ENCODE measurements at places on chromosomes 3 and 15. TPM values are rescaled to one million over a fixed set of nuclear protein-coding genes. Genes with fewer than 3 reads are reported as not detected.

Gene NRG4
- total RNA-seq: not detected

Gene HCN4
- total RNA-seq: not detected

DNA sequence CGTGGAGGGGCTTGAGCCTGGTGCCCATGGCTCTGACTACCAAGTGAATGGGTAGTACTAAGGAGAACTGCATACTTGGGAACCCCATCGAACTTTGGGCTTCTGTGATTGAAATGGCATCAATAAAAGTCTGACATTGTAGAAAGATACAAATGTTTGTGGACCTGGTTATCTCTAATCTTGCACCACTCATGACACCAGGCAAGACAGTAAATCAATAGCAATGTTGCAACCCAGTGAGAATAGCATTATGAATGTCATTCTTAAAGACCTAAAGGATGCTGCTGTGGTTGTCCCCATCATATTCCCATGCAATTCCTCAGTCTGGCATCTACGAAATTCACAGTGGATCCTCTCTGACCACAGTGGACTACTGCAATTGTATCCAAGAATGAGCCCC is 233.6 kb upstream of the LYSMD4 start:
- no peak for DNase-seq

Gene SLC22A14
- total RNA-seq: not detected

DNA sequence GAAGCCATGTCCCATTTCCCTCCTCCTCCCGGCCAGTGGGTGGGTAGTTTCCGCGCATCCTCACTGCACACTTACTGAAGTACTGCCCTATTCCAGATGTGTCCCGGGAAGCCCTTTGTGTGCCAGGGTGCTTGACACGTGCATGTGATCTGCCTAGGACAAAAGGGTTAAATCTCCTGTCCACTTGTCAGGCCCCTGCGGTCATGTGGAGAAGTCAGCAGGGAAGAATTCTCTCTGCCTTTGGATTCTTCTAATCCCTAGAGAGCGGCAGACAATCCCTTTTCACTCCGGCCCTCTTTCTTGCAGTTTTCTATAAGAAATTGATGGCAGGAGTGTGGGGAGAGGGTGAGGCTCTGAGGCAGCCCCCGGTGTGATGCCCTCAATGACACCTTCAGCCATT is 19.8 kb downstream of the ST8SIA2 start:
- no peak for DNase-seq

GRCh38 chr3:139770577-139770976 is 92.8 kb upstream of the NMNAT3 start:
- DNase-seq: no peak

Gene BMF
- total RNA-seq: 11.6 TPM

Gene SLC6A20
- 8.3 TPM for total RNA-seq

GRCh38 chr3:134352031-134352671 is 22.1 kb downstream of the AMOTL2 start:
- DNase-seq: no peak

Gene MGLL
- 83.6 TPM for total RNA-seq

DNA sequence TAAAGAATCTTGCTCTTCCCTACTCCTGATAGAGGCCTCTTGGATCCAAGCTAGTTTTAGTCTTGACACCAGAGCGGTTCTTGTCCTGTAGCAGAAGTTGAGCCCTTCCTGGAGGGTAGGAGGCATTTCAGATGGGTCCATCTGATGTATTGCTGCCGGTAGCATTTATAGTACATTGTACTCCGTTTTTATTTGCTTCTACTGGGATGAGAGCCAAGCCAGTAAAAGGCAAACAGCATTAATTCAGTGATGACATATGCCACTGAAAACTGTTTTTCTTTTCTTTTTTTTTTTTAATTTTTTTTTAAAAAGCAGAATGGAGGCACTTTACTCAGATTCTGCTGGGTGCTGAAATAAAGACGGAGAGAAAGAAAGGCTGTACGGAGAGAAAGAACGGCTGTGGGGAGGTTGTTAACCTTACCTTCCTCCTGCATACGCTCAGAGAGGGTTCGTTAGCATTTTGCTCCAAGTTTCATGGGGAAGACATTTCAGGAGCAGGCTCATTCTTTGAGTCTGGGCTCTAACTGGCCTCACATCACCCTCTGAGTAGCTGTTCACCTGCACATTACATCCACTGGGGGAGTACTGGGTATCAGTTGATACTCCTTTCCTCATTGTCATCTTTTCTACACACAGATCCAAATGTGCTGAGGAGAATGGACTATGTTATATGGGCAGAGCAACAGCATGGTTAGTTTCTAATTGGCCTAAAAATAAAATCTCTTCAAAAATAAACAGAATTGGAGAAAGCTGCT is 161.5 kb downstream of the FEZF2 start:
- DNase-seq: no peak

- DNase-seq: no peak
Observed at GRCh38 chr3:13289771-13290285, 130.3 kb downstream of the NUP210 start.

- DNase-seq: no peak
Observed at GRCh38 chr15:80098341-80098740, 38.9 kb downstream of the ZFAND6 start.

- DNase-seq: no peak
Observed at GRCh38 chr3:53592862-53593261, 98.5 kb downstream of the CACNA1D start.

- no peak for DNase-seq
Observed at GRCh38 chr3:9553948-9554513, 409 bp upstream of the LHFPL4 start.

Gene SCN5A
- total RNA-seq: not detected

- no peak for DNase-seq
Observed at GRCh38 chr3:10320320-10320677, 613 bp downstream of the SEC13 start.

Gene GABRB3
- total RNA-seq: not detected

GRCh38 chr3:182989566-182989965 is 9.2 kb upstream of the DCUN1D1 start:
- no peak for DNase-seq

DNA sequence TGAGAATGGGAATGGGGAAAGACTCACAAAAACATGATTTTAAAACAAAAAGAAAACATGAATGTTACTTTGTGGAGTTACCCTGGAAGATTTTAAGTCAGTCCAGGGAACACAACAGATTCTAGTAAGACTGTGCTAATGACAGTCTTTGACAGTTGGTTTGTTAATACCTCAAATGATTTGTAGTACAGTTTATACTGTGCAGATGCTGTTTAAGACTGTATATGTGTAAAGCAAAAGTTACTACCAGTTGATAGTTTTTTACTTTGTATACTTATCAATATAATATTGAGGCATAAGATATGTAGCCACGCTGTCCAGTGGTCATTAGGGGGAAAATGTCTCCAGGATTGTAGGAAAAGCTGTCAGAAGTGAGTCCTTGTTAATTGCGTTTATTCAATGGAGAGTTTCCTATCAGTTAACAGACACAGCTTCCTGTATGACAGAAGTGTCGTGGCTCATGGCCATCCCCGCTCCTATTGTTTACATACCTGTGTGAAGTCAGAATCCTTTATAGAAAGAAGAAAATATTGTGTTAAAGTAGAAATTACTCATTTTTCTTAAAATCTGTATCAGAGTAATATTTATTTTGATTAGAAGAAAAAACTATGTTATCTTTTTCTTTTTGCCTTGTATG is 36.0 kb downstream of the NKIRAS1 start:
- no peak for DNase-seq

- peak; percentile 12 for DNase-seq
Observed at GRCh38 chr15:57662802-57663201, 43.7 kb upstream of the POLR2M start.

Gene HHLA2
- total RNA-seq: 2.2 TPM

Gene BOC
- total RNA-seq: not detected

Gene TM4SF18
- total RNA-seq: 0.29 TPM

- DNase-seq: no peak
Observed at GRCh38 chr3:108036984-108037741, 53.7 kb downstream of the CD47 start.

Gene SCG3
- total RNA-seq: not detected

DNA sequence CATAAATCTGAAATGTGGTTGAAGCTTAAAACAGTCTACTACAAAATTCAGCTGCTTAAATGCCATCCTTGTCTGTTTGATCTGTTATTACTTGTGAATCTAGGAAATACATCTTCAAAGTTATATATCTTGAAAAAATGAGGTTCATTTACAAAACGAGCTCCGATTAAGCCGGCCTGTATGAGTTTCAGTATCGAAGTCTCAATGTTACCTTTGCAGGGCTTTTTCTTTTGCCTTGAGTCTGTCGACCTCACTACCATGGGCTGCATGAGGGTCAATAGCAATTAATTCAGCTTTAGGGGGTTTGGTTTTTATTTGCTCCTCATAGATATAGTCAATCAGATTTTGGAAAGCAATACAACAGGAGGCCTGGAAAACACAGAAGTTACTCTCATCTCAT is 23.2 kb downstream of the ERICH6 start:
- DNase-seq: no peak

Gene KNG1
- not detected for total RNA-seq

GRCh38 chr3:45548681-45549075 is 45.9 kb upstream of the LIMD1 start:
- DNase-seq: no peak

- no peak for DNase-seq
Observed at GRCh38 chr15:85327820-85328219, 52.6 kb upstream of the AKAP13 start.

DNA sequence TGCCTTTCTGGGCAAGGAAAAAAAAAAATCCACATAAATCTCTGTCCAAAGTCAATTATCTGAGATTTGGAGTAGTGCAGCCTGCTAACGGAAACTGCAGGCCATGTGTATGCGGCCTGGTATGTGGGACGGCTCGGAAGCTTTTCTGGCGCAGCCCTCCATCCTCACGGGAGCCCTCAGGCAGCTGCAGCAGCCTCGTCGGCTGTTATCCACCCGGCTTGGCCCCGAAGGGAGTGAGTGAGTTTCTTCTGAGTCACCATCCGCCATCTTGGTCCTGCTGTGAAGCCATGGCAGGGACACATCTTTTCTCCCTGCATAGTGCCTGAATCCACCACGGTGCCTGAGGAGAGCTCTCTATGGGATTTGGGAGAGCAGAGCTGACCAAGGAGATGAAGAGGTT is 62.8 kb downstream of the POLR2M start:
- no peak for DNase-seq

DNA sequence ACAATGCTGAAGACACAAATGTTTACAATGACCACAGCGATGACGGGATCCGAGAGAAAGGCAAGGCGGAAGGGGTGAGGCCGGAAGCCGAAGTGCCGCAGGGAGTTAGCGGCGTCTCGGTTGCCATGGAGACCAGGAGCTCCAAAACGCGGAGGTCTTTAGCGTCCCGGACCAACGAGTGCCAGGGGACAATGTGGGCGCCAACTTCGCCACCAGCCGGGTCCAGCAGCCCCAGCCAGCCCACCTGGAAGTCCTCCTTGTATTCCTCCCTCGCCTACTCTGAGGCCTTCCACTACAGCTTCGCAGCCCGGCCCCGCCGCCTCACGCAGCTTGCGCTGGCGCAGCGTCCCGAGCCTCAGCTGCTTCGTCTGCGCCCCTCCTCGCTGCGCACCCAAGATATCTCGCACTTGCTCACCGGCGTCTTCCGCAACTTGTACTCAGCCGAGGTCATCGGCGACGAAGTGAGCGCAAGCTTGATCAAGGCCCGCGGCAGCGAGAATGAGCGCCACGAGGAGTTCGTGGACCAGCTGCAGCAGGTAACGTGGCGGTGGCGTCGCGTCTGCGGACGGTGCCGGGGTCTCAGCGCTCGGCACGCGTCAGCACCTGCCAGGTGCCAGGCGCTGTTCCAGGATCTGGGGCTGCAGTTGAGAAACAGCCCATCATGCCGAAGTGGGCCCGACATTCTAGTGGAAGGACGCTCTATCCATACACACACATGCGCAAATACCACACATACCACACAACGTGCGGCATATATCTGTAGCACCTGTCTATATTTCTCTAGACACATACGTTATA is at the start of gene DLEC1:
Gene DLEC1, plus strand, starts transcription at position 108 of the 798 bp plus-strand sequence. Its CDS starts 18 bp downstream, at position 126.
- no peak for DNase-seq

DNA sequence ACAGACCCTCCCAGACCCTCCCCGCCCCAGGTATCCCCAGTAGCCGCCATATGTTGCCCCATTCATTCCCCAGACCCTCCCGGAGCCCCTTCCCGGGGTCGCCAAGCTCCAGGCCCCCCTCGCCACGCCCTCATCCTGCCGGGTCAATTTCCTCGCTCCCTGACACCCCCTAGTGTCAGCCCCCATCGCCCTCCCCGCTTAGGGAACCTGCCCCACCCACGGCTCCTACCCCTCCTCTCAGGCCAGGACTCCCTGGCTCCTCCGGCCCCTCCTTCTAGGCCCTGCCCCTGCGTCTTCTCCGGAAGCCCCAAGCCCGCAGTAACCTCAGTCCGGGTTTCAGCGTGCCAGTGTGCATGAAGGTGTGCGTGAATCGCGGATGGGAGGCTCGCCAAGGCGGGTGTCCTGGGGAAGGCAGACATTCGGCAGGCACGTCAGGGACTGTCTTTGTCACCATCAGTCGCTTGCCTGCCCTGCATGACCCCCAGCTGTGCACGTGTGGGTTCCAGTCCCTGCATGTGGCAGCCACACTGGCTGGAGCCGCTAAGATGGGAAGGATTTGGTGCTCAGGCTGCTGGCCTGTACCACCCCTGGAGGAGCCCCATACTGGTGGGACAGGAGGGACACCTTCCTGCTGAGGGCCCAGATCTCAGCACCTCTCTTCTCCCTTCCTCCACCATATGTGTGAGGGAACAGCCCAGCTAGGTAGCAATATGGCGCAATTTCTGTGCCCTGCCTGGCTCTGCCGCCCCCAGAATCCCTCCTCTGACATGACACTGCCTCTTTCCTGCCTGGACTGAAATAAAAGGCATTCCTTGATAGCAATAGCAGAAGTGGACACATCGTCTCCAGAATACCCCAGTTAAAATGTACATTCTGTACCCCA is 693 bp downstream of the DISP2 start:
- no peak for DNase-seq

Gene FOXL2
- not detected for total RNA-seq

DNA sequence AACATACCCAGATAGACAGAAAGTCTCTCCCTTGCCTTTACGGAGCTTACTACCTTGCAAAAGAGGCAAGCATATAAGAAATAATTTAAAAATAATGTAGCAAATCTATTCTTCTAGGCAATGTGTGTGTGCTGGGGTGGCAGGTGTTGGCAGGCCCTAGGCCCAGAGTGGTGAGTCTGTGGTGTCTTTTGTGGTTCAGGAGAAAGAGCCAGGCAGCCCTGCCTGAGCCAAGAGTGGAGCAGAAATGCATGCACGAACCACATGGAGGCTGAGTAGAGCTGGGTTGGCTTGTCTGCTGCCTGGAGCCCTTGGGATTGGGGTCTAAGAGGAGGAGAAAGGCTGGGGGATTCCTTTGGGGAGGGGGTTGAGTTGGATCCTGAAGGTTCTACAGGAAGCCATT is 70.2 kb upstream of the MYZAP start:
- no peak for DNase-seq
